Stimulated activated CD8-positive, alpha-beta memory T cell treated with anti-CD3 and anti-CD28 coated beads, Interleukin-15, amount 100 ng/mL, for 1 hour (primary cell): ENCODE measurements at places on chromosomes 6 and 20.

DNA sequence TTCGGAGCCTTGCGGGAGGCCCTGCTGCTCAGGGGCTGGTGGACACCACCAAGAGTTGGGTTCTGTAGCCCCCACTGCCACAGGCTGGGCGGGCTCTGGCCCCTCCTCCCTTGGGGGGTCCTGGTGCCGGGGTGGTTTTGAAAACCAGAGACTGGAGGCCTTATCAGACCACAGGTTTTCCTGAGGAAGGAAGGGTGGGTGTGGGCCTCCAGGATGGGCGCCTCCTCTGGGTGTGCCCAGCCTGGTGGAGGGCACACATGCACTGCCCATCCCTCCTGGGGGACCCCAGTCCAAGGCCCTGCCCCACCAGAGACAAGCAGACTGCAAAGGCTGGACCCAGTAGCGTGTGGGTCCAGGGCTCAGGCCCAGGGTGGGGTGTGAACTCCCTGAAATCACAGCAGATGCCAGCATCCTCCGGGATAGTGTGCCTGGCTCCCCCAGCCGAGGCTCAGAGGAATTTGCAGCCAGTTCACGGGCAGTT, 13.5 kb upstream of the ZBTB46 start:
- DNase-seq = no peak

- DNase-seq = no peak
Observed at GRCh38 chr20:44394452-44394701, 38.9 kb downstream of the HNF4A start.

GRCh38 chr20:43220612-43221011, 30.9 kb upstream of the PTPRT start:
- DNase-seq = no peak

GRCh38 chr6:33631971-33632557, 10.9 kb downstream of the ITPR3 start:
- no peak for DNase-seq

GRCh38 chr6:43706788-43707187, 19.2 kb upstream of the MRPS18A start:
- no peak for DNase-seq

DNA sequence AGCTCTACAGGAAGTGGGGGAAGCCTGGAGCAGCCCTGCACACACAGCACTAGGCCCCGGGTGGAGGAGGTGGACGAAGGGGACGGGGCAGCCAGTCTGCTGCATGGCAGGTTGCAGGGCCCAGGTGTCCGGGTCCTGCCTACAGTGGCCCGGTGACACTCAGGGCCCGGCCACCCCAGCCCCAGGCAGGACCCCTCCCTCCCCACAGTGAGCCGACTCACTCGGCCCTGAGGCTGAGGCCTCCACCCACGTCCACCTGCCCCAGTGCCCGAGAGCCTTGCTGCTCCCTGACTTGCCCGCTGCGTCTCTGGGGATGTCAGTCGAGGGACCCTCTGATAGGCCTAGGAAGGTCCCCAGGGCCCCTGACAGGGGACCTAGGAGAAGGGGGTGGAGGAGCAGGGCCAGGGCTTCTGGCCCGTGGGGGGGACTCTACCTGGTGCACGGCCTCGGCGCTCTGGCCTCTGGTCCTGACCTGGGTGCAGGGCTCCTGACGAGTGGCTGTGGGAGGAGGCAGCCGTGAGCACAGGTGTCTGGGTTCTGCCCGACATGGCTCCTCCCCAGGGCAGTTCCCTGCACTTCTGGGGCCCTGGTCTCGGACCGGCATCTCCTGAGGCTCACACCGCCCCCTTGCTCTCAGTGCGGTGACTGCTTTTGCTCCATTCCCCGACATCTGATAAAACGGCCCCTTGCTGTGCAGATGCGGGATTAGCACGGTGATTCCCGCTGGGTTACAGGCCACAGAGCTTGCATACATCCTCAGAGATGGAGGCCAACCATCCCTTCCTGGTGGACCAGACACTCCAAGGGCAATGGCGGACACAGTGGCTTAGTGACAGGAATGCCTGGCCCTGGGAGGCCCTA, 20.1 kb downstream of the FRMD1 start:
- DNase-seq = no peak

DNA sequence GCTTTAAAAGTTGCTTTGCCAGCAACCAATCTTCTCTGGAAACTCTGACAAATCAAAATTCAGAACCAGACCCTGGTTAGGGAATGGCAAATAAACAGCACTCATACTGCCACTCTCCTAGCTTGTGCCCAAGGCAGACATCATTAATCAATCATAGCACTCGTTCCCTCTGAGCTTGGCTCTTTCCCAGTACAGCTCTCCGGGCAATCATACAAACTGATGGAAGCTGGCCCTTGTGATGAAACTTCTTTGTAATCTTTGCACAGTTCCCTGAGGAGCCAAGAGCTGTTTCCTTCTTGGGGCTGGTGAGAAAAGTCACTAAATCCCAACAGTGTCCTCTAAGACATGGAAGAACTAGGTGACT, 34.7 kb downstream of the KIAA1755 start:
- DNase-seq = no peak

GRCh38 chr6:128512296-128512695, 8.1 kb downstream of the PTPRK start:
- no peak for DNase-seq
